ENCODE measurements at places on chromosomes 1 and 21.

DNA sequence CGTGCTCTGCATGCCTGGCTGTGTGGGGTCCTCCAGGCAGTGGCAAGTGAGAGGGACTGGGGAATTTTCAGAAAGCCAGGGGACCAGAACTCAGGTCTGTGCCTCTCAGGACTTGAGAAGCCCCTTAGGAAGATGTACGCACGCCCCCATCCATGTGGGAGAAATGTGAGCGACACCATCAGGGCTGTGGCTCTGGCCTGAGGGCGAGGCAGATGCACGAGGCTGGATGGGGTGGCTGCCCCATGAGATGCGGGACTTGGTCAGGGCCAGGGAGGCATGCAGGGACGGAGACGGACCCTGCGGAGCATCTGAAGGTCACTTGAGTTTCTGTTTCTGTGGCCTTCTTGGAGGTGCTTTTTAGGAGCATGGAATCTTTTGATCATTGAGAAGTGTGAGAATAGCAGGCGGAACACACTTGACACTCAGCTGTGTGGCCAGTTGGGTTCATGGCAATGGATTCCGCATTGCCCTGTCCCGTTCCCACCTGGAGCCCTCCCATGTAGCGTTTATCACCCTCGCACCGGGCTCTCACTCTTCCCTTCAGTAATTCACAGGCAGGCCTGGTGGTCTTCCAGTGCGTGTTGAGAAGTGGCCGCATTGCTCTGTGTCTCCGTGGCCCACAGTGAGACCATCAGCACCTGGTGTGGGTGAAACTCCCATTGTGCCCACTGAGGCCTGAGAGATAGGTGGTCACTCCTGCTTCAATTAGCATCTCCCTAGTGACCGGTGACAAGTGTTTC lies 30.7 kb upstream of the ACTRT2 start:
- no peaks in the 10 kb centered on the region for H3K4me1 ChIP-seq
- no peaks in the 10 kb centered on the region for H3K27me3 ChIP-seq
- no peak overlapping the region for H3K27ac ChIP-seq
- no peak overlapping the region for H3K4me3 ChIP-seq
- no peaks in the 10 kb centered on the region for H3K36me3 ChIP-seq

DNA sequence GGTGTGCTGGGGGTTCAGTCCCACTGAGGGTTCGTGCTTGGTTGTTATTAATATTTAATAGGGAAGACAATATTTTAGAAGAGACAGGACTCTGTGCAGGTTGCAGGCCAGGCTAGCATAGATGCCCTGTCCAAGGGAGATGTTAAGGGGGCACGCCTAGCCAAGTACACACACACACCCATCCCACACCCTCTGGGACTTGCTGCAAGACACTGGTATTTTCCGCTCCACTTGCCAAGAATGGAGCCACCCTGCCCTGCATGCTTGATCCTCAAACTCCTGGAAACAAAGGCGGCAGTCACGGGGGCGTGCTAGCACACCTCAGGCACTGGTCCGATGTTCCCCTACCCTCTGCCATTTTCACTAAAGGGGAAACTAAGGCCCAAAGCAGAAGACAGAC lies 99.1 kb downstream of the MRPL37 start:
- no peak overlapping the region for H3K27ac ChIP-seq
- H3K4me1 ChIP-seq, result peaks cover 17% of the 10 kb centered on the region
- H3K36me3 ChIP-seq, result no peaks in the 10 kb centered on the region
- H3K4me3 ChIP-seq, result no peak overlapping the region
- no peak for DNase-seq
- H3K27me3 ChIP-seq, result no peaks in the 10 kb centered on the region

DNA sequence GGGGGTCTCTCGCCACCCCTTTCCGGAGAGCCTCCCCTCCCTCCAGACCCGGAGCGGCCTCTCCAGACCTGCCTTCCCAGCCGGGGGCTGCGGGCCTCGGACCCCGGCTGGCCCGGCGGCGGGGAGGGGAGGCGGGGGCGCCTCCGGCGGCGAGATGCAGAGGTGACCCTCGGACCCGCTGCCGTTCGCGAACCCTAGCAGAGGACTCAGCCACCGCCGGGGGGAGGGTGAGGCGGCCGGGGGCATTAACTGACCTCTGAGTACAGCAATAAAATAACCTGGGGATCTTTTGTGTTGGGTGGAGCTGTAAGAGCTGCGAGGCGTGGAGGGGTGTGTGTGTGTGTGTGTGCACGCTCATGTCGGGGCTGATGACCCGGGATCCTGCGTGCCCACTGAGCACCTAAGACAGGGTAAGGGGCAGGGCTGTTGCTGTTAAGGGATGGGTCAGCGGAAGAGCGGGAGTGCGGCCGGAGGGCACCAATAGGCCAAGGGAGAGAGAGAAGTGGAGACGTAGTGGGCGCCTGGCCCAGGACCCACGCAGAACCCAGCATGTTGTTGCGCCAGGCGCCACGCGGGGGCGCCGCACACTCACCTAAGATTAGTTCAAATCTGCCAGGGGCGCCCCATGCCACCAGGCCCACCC lies 6.3 kb downstream of the HAPLN2 start:
- peak; percentile 47 for DNase-seq
- H3K4me3 ChIP-seq, result no peak overlapping the region
- H3K4me1 ChIP-seq, result peaks cover 10% of the 10 kb centered on the region

GRCh38 chr21:46621457-46622182 lies 13.9 kb upstream of the PRMT2 start:
- no peak overlapping the region for H3K27ac ChIP-seq
- H3K27me3 ChIP-seq, result peaks cover 6% of the 10 kb centered on the region
- no peaks in the 10 kb centered on the region for H3K4me1 ChIP-seq
- no peak overlapping the region for H3K4me3 ChIP-seq
- no peak for DNase-seq
- H3K36me3 ChIP-seq, result no peaks in the 10 kb centered on the region

DNA sequence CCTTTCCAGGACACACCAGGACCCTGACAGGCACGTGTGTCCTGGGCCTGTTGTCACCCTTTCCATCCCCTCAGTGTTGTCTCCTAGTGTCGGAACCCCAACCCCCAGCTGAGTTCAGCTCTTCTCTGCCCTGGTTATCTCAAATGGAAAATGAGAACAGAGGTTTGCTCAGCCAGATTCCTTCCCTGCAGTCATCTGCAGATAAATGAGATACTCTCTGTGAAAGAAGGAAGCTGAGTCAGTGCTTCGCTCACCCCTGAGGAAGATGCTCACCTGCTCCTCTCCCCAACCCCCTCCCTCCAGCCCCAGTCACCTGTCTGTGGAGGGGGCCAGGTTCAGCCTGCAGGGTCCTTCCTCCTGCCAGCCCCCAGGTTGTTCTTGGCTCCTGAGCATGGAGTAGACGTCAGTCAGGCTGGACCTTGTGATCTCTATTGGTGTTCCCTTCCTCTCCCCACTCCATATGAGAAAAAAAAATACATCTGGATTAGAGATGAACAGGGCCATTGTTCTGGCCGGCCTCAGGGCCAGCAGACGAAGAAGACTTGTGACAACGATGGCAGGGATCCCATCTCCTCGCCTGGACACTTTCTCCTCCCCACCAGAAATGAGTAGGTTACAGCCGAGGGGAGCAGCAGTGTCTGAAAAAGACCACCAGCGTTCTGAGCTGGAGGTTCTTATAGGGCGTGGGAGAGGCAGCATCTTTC lies 20.9 kb downstream of the PHGDH start:
- peaks cover 3% of the 10 kb centered on the region for H3K36me3 ChIP-seq
- H3K27ac ChIP-seq, result no peak overlapping the region
- H3K27me3 ChIP-seq, result no peaks in the 10 kb centered on the region
- H3K4me3 ChIP-seq, result no peak overlapping the region

DNA sequence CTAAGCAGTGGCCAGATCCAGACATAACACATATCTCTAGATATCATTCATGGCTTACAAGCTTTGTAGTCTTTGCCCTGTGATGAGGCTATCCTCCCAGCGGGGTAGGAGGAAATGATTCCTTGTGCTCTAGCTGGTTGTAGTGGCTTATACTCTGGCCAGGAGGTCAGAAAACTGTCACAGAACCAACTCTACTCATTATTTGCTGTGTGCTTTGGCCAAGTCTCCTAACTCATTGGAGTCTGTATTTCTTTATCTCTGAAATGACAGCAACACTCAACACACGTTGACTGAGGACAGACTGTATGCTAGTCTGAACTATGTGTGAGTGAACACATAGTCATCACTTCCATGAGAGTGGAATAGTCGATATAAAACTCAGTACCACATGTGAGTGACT lies 116.7 kb upstream of the F3 start:
- H3K4me1 ChIP-seq, result peaks cover 10% of the 10 kb centered on the region
- H3K36me3 ChIP-seq, result no peaks in the 10 kb centered on the region
- H3K27ac ChIP-seq, result no peak overlapping the region
- no peaks in the 10 kb centered on the region for H3K27me3 ChIP-seq

- H3K27ac ChIP-seq, result no peak overlapping the region
- peaks cover 44% of the 10 kb centered on the region for H3K27me3 ChIP-seq
- H3K4me3 ChIP-seq, result peak overlapping the region; percentile 42
- no peak for DNase-seq
- no peaks in the 10 kb centered on the region for H3K36me3 ChIP-seq
Measured at GRCh38 chr1:90850181-90850897, 133.2 kb upstream of the BARHL2 start.

- no peak overlapping the region for H3K4me3 ChIP-seq
- DNase-seq, result no peak
- H3K27ac ChIP-seq, result no peak overlapping the region
- no peaks in the 10 kb centered on the region for H3K27me3 ChIP-seq
- H3K4me1 ChIP-seq, result peaks cover 4% of the 10 kb centered on the region
Measured at GRCh38 chr1:160884579-160884978, 401 bp downstream of the ITLN1 start.

- H3K36me3 ChIP-seq, result no peaks in the 10 kb centered on the region
- H3K27ac ChIP-seq, result no peak overlapping the region
- H3K27me3 ChIP-seq, result no peaks in the 10 kb centered on the region
- DNase-seq, result peak; percentile 50
Measured at GRCh38 chr1:65459397-65459768, 38.9 kb downstream of the LEPR start.

DNA sequence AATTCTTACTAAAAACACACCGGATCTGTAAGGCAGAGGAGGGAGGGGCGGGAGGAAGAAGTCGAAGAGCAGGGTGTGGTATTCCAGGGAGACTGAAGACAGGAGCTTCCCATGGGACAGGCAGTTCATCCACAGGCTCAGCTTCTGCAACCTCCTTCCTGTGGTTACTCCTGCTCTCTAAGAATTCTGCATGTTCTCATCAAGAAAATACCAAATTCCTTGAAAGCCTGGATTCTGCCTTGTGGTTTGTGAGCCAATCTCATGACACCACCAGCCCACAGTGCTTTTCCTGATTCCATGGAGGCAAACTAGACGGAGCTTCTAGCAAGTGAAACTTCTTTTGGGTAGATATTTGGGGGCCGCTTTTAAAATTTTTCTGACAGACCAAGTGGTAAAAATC lies 1.1 kb upstream of the ST6GALNAC3 start:
- no peaks in the 10 kb centered on the region for H3K27me3 ChIP-seq
- H3K4me3 ChIP-seq, result no peak overlapping the region
- peaks cover 38% of the 10 kb centered on the region for H3K4me1 ChIP-seq
- H3K36me3 ChIP-seq, result no peaks in the 10 kb centered on the region
- DNase-seq, result no peak

- no peak overlapping the region for H3K4me3 ChIP-seq
- no peak overlapping the region for H3K27ac ChIP-seq
- DNase-seq, result no peak
- H3K4me1 ChIP-seq, result no peaks in the 10 kb centered on the region
- H3K27me3 ChIP-seq, result no peaks in the 10 kb centered on the region
- no peaks in the 10 kb centered on the region for H3K36me3 ChIP-seq
Measured at GRCh38 chr1:164033782-164034181, 525.2 kb upstream of the PBX1 start.

- H3K4me3 ChIP-seq, result no peak overlapping the region
- H3K36me3 ChIP-seq, result no peaks in the 10 kb centered on the region
- no peak for DNase-seq
- peaks cover 11% of the 10 kb centered on the region for H3K4me1 ChIP-seq
Measured at GRCh38 chr1:212219679-212220463, 65.3 kb upstream of the PPP2R5A start.

DNA sequence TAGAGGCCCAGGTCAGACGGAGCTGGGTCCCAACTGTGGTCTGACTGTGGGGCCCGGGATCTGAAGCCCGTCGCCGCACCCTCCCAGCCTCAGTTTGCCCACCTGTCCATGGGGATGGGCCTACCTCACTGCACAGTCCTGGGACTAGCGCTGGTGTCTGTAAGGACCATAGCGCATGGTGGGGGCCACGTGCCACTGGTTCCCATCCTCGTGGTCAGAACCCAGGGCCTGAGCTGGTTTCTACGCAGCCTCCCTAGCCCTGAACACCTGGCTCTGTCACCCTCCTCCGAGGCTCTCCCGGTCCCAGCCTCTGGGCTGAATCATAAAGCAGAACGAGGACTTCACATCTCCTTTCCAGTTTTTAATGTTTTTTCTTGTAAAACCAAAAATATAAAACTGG lies 46.7 kb downstream of the DMRTB1 start:
- H3K4me1 ChIP-seq, result no peaks in the 10 kb centered on the region
- no peaks in the 10 kb centered on the region for H3K27me3 ChIP-seq
- no peak for DNase-seq
- no peaks in the 10 kb centered on the region for H3K36me3 ChIP-seq
